ENCODE measurements at places on chromosomes 16 and 17. TPM values are rescaled to one million over a fixed set of nuclear protein-coding genes. Genes with fewer than 3 reads are reported as not detected.
A peak's percentile ranks its signal among the peaks of the same experiment; 100 is the strongest.

DNA sequence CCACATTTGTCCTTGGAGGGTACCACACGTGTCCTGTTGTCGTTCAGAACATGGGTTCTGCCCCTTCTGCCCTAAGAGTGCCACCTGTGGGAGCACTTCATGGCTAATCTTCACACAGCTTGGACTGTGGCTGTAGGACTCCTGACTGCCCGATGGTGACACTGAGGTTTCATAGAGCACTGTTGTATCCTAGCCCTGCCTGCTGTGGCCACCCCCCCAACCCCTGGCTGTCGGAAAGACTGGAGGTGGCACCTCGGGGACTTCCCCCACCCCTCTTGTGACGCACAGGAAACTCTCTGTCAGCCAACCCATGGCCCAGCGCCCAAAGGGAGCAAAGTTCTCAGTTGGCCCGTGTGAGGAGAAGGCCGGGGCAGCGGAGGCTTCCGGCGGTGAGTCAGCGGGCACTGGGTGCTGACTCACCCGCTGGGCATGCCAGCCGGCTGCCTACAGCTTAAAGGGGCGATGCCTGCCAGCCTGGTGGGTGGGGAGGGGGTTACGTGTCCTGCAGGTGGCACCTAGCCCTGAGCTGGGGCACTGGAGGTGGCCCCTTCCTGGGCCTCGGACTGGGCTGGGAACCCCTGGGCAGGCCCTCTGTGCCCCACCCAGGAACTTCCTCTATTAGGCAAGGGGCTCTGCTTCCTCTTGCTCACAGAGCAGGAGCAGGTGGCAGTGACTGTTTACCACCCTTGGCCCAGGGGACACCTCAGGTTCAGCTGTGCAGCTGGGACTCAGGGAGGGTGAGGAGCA, 3.4 kb downstream of the MAP2K3 start:
- peak; percentile 95 for DNase-seq

DNA sequence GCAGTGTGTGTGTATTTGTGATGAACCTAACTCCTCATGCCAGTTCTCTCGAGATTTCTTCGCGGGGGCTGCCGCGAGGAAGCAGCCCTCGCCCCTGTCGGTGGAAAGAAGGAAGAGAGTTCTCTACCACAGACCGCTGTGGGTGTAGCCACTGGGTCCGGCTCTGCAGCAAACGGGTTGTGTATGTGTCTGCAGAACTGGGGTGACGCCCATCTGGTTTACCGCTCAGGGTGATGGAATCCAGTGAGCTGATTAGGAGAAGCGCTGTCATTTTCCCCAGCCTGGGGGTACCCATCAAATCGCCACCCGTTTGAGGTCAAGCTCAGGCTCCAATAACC, 7.7 kb downstream of the CORO6 start:
- no peak for DNase-seq

DNA sequence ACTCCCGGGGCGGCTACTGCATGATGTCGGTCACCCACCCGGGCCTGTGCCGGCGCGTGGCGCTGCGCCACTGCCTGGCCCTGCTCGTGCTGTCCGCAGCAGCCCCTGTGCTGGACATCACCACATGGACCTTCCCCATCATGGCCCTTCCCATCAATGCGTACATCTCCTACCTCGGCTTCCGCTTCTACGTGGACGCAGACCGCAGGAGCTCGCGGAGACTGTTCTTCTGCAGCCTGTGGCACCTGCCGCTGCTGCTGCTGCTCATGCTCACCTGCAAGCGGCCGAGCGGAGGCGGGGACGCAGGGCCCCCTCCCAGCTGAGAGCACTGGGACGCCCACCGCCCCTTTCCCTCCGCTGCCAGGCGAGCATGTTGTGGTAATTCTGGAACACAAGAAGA, 29.8 kb downstream of the CDRT15 start:
- no peak for DNase-seq

The NAGS gene
- 6.1 TPM for total RNA-seq
